AG09309 (cell line): ENCODE measurements at places on chromosomes 6 and 20.

- no peak for DNase-seq
These were observed 518 bp downstream of the PEX6 start for GRCh38 chr6:42978487-42978838.

DNA sequence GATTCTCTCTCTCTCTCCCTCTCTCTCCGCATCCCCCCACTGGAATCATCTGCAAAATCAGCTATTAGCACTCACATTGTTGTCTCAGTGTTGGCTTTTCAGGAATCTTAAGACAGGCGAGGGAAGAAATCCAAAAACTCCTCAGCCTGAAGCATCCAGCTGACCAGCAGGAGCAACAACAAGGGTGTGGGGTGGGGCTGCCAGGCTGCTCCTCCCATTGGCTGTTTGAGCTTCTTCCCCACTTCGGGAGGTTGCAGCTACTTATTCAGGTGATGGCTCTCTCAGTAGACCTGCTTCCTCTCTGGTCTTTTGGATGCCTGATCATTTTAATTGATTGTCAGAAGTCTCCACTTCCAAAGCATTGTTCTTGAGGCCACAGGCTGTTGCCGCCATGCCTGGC lies 24.1 kb upstream of the SLC32A1 start:
- DNase-seq = no peak

- DNase-seq = no peak
These were observed 160.7 kb upstream of the PDE10A start for GRCh38 chr6:165823609-165824326.

DNA sequence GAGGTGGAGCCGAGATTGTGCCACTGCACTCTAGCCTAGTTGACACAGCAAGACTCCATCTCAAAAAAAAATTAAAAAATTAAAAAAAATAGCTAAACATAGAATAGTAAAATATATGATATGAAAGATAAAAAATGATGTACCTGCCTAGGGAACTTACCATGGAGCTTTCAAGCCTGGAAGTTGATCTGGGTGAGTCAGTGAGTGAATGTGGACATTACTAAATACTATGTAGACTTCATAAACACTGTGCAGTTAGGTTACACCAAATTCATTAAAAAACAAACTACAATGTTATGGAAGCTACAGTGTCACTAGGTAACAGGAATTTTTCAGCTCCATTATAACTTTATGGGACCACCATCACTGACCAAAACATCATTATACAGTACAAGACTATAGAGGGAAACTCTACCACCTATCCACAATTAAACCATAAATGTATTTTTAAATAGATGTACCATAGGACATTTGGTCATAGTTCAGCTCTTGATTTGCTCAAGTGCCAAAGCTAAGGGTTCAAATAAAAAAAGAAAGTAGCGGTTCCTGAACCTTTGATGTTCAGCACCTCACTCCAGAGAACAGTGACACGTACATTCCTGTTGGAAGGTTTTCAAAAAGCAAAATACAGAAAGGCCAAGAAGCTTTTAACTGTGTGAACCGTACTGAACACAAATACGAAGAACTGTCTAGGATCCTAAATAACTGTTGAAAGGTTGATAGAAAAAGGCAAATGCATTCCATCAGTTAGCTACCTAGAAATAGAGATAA lies 52.4 kb upstream of the SPDEF start:
- no peak for DNase-seq
